Fibroblast of lung (primary cell): ENCODE measurements at places on chromosomes 5 and 9.
A peak's percentile ranks its signal among the peaks of the same experiment; 100 is the strongest.

DNA sequence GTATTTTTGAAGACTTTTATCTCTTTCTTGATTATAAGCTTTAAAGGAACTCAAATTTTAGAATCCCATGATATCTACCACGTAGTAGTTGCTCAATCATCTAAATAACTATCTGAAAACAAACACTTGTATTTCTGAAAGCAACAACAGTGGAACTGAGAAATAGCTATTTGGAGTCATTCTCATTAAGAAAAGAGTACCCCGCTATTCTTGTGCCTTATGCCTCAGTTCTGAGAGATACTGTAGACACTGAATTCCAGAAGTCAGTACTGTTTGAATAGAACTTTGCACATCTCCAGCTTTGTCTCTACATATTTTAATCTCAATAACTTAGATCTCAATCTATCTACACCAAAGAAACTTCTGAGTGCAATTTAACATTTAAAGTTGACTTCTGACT lies 11.4 kb downstream of the CHD1 start:
- DNase-seq, result no peak

DNA sequence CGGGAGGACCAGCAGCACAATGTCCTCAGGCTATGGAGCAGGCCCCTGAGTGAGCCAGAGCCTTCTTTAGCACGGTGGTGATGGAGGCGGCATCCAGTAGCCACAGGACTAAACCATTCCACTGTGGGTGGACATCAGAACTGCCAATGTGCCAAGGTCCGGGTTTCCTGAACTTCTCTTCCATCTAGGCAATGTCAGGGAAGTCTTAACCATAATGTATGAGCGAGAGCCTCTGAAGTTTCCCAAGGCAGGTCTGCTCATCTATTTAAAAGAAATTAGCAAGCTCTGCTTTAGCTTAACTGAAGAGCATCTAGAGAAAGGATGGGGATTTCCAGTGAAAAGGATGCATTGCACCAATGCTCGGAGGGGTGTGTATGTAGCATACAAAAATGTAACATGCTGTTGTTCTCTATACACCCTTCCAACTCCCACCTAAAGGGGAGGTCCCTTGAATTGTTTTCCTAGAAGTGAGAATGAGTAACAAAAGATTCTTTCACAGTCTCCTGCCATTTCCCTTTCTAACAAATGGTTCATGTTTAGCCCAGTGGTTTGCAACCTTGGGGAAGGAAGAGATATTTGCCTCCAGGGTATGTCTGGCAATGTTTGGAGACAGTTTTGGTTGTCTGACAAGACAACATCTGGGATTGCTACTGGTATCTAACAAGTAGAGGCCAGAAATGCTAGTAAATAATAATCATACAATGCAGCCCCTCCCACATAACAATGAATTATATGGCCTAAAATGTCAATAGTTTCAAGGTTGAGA lies 6.1 kb upstream of the RXFP3 start:
- DNase-seq, result no peak

- DNase-seq, result no peak
Observed at GRCh38 chr5:123089914-123090660, 1.0 kb downstream of the PRDM6 start.

DNA sequence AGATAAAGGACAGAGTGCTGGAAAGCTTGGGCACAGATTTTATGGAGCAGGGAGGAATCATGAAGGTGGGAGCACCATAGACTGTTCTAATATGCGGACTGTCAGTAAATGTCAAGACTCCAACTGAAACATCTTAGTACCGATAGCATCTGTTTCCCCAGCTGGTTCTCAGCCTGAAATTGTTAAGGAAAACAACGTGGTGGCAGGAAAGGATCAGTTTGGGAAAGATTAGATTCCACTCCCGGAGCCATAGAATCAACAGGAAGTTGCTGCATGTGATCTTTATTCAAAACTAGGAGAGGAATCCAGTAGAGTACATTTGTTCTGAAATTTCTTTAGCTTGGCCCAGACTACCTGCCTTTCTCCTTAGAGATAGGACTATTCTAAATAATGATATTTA lies 559.1 kb downstream of the CSNK1G3 start:
- DNase-seq, result no peak

GRCh38 chr9:85038824-85039608 lies 369.5 kb downstream of the NTRK2 start:
- peak; percentile 71 for DNase-seq
